ENCODE measurements at places on chromosomes 16 and 17.

DNA sequence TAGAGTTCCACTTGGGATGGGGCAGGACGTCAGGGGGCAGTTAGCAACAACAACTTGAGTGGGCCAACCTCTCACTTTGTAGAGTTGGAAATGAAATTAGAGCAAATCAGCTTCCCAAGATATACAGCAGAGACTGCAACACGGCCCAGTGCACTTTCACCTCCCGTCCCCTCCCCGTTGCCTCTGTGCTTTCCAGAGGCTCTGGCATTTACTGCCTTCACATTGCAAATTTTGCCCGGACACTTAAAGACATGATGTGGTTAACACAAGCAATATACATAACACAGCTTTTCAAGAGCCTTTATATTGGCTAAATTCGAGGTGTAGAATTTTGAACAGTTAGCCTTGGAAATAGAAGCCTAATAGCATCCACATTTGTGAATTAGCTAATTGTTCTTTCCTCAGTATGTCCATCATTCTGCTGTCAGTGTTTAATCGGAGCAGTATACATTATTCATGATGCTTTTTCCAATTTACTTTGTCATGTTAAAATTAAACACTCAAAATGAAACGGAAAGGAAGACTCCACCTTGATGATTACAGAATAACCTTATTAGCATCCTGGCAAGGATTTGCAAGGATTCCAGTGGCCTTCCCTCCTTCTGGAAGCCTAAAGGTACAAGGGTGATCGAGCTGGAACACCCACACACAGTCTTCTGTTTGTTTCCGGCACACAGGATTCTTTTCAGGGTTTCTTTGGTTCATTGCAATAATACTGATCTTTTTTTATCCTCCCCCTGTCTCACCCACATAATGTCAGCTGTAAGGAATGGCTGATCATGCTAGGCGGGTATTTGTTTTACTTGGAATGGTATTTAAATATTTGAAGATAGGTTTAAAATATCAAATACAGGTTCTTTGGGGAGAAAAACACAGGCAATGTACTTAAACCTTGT lies 190.9 kb upstream of the CACNG5 start:
- no peak for DNase-seq

- no peak for DNase-seq
Observed at GRCh38 chr16:30902029-30902972, 5.9 kb downstream of the CTF1 start.

GRCh38 chr17:73770115-73770848 lies 126.0 kb upstream of the SDK2 start:
- DNase-seq, result no peak

- DNase-seq, result no peak
Observed at GRCh38 chr16:70159355-70160348, 13.9 kb upstream of the CLEC18C start.

DNA sequence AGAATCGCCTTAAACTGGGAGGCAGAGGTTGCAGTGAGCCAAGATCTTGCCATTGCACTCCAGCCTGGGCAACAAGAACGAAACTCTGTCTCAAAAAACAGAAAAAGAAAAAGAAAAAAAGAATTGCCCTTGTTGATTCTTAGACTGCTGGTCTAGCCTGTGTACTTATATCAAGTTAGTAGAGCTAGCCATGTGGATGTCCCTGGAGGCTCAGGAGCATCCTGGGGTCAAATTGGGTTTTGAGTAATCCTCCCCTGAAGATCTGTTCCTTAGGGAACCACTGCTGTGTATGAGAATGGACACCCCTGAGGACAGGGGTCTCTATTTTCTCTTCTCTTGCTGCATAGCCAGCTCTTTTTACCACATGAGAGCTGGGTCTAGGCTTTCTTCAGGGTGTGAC lies 21.5 kb downstream of the SLC7A6OS start:
- DNase-seq, result no peak

DNA sequence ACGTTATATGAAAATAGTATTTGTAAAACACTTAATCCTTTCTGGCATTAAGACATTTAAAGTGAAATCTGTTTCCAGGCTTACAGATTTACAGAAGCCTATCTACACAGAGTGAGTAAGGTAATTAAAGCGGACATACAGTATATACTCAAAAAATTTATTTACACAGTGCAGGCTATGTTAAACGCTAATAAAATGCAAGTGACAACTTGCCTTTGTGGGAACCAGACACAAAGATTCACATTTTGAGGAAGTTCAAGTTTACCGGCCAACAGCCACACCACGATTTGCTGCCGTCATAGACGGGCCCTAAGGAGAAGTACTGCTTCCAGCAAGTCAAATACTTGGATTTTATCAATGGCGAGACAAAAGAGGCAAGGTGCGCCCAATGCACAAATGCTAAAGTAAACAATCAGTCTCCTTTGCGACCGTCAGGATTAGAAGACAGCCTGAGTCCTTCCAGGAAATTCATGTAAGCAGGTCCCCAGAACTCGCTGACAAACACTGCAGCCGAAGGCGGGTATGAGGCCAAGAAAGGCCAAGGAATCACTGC lies 801 bp downstream of the VPS35 start:
- DNase-seq, result no peak

DNA sequence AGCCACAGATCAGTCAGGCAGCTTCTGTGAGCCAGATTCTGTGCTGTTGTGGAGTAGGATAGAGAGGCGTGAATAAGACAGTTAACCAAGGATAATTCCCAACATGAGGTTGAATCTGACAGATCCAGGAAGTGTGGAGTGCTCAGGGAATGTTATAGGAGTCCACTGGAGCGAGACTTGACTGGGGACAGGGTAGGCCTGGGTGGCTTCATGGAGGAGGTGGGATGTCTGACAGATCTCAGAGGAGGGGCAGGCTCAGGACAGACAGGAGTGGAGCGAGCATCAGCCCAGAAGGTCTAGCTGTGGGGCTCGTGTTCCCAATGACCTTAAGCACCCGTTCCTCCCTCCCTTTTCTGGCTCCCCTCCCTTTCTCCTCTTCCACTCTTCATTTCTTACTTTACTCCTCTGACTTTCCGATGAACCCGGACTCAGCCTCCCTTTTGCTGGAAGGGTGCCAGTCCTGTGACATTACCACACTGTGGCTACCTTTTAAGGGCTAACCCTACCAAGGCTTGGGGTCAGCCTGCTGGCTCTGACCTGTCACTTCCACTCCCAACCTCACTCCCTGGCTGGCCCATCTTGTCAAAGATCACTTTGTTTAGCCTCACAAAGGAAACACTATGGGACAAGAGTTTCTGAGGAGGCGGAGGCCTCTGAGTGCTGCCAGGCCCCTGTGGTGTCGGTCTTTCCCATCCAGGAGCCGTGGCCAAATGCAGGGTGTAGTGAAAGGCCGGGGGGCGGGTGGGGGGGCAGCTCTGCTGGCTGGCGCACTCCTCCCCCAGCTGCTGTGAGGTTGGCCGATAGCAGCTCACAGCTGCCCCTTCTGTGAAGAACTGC lies 28.5 kb upstream of the EFCAB13 start:
- no peak for DNase-seq

- DNase-seq, result no peak
Observed at GRCh38 chr17:4840893-4841242, 7.7 kb downstream of the MINK1 start.

- no peak for DNase-seq
Observed at GRCh38 chr16:1907226-1907860, 10.9 kb downstream of the HS3ST6 start.

DNA sequence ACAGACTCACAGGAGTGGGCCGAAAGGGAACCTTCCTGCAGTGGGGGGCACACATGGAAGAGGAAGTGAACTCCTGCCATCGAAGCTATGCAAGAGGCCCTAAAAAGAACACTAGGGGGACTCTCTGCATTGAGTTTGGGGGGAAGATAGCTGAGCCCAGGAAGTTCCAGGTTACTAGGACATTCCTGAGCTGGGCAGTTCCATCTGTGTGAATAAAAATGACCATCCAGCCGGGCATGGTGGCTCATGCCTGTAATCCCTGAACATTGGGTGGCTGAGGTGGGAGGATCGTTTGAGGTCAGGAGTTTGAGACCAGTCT lies 211.8 kb downstream of the ZNF423 start:
- no peak for DNase-seq

DNA sequence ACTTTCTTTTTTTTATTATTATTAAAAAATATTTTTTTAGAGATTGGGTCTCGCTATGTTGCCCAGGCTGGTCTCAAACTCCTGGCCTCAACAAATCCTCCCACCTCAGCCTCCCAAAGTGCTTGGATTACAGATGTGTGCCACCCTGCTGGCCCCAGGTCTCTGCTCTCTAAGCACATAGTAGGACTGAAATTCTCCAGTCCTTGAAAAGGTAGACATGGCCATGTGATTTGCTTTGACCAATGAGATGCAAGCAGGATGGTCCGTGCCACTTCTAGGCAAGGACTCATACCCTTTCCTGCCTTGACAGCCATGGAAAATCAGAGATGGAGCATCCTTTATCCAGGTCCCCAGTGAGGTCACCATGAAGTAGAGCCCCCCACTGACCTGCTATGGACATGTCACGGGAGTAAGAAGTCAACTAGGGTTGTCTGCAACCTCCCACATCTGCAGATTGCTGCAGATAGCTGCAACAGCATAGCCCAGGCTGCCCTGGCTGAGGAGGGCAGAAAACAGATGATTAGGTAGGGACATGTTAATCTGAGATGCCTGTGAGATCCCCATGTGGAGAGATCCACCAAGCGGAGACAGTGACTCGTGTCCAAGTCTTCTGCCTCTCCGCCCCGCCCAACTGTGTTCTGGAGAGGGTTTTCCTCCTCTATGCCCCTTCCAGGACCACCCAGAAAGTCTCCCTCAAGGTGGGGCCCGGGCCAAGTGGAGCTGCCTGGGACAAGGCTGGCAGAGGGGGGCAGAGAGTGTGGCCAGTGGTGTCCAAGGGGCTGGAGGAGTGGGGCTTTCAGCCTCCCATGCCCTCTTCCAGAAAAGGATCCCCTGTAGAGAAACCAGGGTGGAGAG lies 11.0 kb downstream of the GSG1L start:
- DNase-seq, result no peak

DNA sequence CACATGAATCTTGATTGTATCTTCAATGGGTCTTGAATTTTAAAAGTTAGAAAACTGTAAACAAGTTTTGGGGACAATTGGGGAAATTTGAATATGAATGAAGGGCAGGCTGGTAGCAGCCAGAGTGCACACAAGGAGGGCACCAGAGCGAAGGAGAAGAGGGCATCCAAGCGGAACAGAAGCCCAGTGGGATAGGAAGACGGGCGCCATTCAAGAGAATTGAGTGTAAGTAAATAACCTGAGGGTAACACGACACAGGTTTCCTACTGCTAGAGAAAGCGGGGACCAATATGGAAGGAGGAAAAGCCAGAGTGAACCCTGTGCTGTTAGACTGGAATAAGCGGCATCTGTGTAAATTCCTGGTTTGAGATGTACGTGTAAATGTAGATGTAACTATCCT lies 115.1 kb upstream of the CCL2 start:
- DNase-seq, result no peak

DNA sequence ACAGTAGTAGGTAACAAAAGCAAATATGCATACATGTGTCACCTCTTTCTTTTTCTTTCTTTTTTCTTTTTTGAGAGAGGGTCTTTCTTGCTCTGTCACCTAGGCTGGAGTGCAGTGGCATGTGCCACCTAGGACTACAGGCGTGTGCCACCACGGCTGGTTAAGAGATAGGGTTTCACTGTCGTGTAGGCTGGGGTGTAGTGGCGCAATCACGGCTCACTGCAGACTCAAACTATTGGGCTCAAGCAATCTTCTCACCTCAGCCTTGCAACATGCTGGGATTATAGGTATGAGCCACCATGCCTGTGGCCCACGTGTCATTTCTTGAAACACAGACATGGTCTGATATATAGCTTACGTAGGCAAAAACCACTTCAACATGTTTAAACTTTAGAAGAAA lies 397.7 kb upstream of the PMFBP1 start:
- no peak for DNase-seq

DNA sequence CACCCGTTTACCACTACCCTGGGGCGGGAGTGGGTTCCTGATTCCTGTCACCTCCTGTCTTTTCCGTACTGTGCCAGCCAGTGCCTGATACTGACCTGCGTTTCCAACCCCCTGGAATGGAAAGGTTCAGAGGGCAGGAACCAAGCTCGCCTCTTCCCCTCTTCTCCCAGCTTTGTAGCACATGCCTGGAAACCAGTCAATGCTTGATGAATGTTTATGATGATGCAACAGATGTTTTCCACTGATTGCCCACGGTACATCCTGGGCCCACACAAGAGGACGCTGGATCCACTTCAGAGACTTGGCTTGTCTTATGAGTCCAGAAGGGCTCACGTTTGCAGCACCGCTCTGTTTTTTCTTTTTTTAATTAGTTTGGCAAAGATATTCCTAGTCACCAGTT lies 262.0 kb downstream of the CPPED1 start:
- no peak for DNase-seq

DNA sequence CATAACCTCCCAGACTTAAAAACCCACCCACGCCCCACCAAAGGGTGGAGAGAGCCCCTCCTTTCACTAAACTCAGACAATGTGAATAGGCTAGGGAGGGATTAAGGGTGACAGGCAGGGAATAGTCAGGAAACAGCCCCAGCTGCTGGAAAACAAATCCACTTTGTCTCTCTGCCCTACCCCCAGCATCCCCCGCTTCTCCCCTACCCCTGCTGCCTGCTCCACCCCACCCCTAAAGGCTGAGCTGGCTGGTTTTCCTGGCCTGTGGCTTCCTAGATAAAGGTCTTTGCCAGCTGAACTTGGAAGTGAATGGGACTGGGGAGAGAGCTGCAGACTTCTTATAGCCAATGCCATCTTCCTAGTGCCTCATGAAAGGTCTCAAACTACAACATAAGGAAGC lies 15.0 kb downstream of the CAVIN1 start:
- DNase-seq, result no peak

GRCh38 chr17:36525888-36526287 lies 8.8 kb downstream of the MYO19 start:
- DNase-seq, result no peak

GRCh38 chr16:73326770-73327470 lies 279.0 kb upstream of the ZFHX3 start:
- DNase-seq, result no peak

DNA sequence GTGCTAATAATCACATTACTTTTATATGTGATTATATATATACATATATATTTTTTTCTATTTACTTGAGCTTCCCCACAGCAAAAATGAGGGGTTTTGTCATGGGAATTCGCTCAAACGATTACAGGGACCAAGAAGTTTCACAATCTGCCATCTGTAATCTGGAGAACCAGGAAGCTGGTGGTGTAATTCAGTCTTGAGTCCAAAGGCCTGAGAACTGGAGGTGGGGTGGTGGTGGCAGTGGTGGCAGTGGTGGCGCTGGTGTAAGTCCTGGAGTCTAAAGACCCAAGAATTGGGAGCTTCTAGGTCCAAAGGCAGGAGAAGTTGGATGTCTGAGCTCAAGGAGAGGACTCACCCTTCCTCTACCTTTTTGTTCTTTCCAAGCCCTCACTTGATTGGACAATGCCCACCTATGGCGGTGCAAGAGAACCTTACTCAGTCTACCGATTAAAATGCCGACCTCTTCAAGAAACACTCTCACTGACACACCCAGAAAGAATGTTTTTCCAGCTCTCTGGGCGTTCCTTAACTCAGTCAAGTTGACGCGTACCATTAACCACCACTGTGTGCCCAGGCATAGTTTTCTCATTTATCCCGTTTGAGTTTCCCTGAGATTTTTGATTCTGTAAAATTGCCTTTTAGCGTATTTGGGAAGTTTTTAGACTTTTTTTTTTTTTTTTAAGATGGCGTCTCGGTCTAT lies 31.9 kb downstream of the POLR2A start:
- no peak for DNase-seq

Measured in cortex of kidney (tissue), 1 donor.